ENCODE measurements at places on chromosomes 1 and 21.

DNA sequence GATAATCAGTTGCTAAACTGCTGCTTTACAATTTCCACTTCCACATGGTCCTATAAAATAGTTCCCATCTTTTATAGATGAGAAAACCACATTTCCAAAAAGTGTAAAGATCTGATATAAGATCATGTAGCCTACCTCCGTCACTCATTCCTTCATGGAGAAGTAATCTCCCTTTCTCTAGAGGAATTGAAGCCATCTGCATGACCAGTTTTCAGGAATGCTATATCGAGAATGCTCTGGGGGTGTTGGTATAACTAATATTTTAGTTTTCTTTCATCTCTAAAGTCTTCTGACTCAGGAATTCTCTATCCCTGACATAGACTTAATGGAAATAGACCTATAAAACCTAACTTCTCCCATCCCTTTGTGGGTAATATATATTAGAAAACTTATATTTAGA is 173.0 kb upstream of the UBE2U start:
- DNase-seq = no peak

DNA sequence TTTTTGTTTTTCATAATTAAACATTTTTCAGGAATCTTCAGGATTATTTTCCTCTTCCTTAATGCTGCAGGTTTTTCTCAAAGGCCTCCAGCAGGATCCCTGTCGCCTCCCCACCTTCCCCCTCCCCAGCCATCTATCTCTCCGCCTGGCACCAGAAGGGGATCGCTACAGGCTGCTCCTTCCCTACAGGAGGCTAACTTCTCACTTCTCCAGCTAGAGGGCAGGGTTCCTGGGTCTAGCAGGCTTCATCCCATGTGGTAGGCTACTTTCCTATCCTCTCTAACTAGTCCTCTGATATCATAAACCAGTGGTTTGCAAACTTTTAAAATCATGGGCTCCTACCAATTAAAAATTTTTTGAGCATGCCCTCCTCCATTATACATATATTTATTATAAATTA is 104.1 kb downstream of the KCNN3 start:
- DNase-seq = no peak

GRCh38 chr1:201938440-201939035 is 7.8 kb downstream of the LMOD1 start:
- no peak for DNase-seq

DNA sequence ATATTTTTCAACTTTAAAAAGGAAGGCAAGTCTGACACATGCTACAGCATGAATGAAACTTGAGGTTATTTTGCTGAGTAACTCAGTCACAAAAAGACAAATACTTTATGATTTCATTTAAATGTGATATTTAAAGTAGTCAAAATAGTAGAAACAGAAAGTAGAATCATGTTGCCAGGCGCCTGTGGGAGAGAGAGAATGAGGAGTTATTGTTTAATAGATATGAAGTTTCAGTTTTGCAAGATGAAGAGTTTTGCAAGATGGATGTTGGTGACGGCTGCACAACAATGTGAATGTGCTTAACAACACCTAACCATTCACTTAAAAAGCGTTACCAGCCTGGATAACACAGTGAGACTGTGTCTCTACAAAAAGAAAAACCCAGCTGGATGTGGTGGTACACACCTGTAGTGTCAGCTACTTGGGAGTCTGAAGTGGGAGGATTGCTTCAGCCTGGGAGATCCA is 20.7 kb upstream of the ATP1A1 start:
- DNase-seq = no peak

DNA sequence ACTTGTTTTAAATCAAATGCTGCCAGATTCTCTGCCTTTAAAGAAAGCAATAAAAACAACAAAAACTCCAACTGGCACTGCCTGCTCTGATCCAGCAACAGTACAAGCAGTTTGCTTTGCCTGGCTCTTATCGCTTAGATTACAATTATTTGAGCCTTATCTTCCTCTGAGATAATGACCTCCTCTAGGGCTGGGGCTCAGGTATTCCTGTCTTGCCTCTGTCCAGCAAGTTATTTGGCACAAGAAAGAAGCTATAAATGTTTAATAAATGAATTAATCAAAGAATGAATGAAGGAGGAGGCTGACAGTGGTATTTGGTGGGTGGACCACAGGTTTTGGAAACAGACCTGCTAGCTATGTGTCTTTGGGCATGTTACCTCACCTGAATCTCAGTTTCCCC is 6.7 kb upstream of the SLC2A1 start:
- DNase-seq = no peak

- no peak for DNase-seq
These were observed 31.9 kb downstream of the MAP10 start for GRCh38 chr1:232837087-232837486.

DNA sequence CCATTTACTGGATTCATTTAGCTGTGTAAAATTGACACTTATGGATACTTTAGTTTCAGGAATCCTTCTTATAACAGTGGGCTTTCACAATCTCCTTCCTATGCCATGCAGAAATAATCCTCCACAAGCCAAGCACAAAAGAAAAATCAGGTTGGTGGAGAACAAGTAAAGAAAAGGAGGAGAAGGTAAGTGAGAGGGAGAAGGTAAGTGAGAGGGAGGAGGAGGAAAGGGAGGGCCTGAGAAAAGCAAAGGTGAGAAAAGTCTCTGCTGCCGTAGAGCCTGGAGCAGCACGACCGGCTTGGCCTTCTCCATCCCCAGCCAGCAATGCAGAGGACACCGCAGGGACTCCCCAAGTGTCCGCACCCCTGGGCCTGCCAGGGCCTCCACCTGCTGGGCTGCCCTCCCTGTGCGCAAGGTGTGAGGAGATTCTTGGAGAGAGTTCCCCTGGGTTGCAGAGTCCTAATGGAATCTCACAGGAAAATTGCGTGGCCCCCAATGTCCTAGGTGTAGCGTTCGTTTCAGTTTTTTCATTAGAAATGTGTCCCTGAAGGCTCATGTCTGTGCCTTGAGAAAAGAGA is 39.0 kb downstream of the PRMT2 start:
- DNase-seq = no peak
